Ureter (tissue), 1 donor: ENCODE measurements at places on chromosomes 7 and 10.
A peak's percentile ranks its signal among the peaks of the same experiment; 100 is the strongest.

DNA sequence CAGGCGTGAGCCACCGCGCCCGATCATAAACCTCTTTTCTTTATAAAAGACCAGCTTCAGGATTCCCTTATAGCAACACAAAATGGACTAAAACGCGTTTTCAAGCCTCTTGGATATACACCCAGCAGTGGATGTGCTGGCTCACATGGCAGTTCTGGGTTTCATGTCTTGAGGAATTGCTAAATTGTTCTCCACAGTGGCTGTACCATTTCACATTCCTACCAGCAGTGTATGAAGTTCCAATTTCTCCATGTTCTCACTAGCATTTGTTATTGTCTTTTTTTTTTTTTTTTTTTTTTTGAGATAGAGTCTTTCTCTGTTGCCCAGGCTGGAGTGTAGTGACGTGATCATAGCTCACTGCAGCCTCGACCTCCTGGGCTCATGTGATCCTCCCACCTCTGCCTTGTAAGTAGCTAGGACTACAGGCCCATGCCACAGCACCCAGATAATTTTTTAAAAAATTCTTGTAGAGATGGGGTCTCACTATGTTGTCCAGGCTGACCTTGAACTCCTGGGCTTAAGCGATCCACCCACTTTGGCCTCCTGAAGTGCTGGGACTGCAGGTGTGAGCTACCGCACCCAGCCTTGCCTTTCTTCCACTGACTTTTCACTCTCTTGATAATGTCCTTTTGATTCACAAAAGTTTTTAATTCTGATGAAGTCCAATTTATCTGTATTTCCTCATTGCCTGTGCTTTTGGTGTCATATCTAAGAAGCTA is 17.4 kb downstream of the TECPR1 start:
- DNase-seq, result no peak

DNA sequence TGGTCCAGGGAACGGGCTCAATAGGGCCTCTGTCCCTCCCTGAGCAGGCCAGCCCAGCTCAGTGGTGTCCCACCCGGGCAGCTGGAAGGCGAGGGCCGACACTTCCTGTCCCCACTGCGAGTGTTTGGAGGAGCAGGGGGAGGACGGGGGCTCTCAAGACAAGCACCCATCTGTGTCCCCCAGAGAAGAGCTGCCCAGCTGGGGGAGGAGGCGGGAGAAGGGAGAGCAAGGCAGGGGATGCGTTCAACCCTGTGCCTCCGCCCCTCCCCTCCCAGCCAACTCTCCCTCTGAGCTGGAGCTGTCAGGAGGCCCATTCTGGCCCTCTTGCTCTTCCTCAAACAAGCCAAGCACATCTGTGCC is 35.7 kb downstream of the ZCCHC24 start:
- no peak for DNase-seq

DNA sequence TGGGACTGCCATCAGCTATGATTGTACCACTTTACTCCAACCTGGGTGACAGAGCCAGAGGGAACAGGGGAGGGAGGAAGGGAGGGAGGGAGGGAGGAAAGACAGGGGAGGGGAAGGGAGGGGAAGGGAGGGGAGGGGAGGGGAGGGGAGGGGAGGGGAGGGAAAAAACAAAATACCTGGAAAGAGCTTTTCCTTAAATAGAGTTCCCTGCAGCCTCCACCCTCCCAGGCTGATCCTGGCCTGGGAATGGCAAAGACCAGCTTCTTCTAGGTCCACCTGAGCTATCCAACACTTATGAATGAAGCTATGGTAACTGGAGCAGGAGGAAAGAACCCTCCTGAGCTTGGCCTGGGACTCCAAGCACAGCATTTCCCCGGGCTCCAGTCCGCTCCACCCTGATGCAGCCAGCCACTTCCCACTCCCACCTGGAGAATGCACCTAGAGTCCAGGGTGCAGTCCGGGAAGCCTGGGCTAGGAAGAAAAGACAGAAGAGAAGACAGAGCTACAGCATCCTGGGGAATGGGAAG is 66.1 kb downstream of the GRID1 start:
- peak; percentile 12 for DNase-seq

DNA sequence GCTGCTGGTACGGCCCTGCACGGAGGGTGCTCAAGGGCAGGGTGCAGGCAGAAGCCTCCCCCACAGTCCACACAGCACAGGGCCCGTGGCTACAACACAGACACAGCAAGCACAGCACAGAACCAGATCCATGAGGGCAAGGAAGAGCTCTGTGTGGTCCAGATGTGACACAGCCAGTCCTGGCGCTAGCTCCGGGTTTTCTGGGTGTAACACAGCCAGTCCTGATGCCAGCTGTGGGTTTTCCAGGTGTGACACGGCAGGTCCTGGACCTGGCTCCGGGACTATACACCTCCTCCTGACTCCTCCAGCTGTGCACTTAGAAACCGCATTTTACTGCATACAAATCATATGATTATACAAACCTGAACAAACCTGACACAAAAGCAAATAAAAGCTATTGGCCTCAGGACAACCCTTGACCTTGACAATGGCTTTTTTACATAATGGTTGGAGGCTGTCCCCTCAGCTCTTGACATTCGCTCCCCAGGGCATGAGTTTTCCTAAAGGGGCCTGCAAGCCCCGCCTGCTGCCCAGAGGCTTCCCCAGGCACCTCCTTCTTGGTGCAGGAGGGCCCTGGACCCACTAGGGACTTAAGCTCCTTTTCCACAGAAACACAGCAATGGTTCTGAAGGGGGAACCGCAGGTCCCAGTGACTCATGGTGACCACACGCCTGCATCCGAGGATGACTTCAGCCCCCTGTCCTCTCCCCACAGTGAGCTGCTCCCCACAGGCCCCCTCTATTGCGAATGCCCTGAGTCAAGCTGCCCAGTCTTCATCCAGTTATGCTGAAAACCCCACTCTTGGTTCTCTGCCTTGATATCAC is 209.6 kb downstream of the PTPRN2 start:
- no peak for DNase-seq

GRCh38 chr10:89475591-89475998 is 59.8 kb downstream of the SLC16A12 start:
- DNase-seq, result no peak

DNA sequence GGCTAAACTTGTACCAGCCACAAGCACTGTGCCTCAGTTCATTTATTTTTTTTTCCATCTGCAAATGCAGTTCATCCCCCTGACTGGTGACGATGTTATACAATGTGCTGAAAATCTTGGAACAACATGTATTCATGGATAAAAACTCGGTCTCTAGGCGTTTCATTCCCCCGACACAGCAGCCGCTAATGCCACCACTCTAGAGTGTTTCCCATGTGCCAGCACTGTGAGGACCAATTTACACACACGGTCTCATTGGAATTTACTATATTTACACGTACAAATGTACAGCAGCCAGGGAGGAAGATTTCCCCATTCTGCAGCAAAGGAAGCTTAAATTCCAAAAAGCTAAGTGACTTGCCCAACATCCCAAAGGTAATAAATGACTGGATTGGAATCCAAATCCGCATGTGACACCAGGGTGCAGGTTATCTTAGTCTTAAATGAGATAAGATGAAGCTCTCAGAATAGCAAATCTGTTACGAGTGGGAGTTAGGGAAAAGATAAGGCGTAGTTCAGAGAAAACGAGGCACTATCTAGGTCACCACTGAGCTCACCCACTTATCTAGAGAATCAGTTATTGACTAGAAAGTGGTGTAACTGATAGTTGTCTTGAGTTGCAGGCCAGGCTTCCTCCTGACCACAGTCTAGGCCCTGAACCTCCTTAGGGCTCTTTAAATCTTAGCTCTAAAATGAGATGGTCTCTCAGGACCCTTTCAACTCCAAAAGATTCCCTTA is 36.7 kb downstream of the FAM107B start:
- DNase-seq, result no peak

DNA sequence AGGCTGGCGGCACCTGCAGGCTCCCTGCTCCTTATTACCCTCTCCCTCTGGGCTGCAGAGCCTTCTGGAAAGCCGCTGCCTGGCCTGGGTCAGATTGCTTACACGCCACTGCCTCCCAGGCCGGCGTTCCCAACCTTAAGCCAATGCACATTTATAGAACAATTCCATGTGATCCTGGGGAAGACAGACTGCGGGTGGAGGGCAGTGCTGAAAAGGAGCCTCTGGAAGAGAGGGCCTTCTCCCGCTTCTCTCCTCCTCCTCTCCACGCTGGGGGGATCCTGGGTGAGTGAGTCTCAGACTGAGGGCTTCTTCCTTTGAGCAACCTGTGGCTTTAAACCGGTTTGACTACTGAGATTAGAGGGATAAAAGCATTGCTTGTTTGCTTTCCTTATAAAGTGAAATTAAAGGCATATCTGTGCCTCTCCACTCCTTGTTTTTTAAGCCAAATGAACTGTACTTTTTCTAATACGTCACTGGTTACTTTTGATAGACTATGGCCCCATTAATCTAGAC is 5.5 kb downstream of the TACC2 start:
- peak; percentile 51 for DNase-seq

- no peak for DNase-seq
These were observed 108.8 kb downstream of the SGMS1 start for GRCh38 chr10:50514995-50515394.
